Right cardiac atrium (tissue), 5 donors: ENCODE measurements at places on chromosomes 12 and 14.

- peak; percentile 45 for DNase-seq
Observed at GRCh38 chr12:8052679-8053078, 13.5 kb downstream of the C3AR1 start.

- no peak for DNase-seq
Observed at GRCh38 chr12:115541891-115542421, 735.5 kb downstream of the MED13L start.

DNA sequence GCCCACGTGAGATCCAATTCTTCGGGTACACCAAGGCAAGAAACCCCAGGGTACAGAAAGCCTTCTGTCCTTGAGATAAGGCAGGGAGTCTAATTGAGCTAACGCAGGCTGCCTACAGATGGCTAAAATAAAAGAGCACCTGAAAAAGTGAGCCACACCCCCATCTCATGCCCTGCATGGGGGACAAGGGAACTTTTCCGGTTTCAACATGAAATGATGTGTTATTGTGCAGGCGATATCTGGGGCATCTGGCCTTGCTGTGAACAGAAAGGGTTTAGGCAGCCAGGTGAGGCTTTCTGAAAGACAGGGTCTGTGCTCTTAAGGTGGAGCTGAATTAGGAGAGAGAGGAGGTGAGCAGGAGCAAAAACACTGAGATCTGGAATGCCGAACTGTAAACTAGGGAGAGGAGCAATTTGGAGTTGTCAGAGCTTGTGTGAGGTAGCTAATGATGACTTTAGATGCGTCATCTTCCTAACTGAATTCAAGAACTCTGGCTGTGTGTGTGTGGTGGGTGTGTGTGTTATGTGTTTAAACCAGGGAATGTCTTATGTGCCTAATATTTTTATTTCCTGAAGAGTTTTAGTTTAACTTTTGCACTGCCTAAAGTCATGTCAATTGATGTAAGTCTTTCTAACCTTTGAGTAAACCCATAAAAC is 20.1 kb upstream of the LDHB start:
- no peak for DNase-seq

GRCh38 chr12:27732281-27732680 is 21.6 kb downstream of the MRPS35 start:
- no peak for DNase-seq

DNA sequence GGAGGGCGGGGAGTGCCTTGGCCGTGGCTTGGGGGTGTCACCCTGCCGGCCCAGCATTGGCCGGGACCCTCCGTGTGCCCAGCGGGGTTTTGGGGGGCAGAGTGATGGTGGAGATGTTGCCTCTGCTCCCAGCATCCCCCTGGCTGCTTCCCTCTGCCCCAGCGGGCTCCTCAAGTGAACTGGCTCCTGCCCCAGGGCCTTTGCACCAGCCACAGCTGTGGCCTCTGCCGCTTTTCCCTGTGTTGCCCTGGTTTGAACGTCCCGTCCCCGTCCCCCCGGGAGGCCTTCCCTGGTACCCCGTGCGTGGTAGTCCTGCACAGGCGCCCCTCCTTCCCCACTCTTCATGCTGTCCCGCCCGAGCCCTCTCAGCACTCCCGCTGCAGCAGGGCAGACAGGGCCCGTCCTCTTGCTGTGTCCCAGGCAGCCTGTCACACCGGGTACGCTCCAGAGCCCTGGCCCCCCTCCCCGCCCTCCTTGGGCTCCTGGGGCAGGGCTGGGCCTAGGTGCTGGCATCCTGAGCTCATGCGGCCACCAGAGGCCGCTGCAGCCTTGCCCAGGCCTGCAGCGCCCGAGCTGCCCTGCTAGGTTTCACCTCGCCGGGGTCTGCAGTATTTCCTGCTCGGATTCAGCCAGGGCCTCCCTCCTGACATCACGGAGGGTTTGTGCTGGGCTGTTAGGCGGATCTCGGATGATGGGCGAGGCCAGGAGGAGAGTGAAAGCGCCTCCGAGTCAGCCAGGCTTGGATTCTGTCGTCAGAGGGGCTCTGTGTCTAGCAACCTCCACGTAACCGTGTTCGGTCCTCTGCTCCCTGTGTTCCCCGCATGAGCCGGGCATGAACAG is 9.5 kb downstream of the NOC4L start:
- peak; percentile 68 for DNase-seq

GRCh38 chr12:104579718-104580495 is 123.2 kb downstream of the CHST11 start:
- no peak for DNase-seq

- no peak for DNase-seq
Observed at GRCh38 chr12:25993901-25994651, 35.6 kb downstream of the RASSF8 start.

DNA sequence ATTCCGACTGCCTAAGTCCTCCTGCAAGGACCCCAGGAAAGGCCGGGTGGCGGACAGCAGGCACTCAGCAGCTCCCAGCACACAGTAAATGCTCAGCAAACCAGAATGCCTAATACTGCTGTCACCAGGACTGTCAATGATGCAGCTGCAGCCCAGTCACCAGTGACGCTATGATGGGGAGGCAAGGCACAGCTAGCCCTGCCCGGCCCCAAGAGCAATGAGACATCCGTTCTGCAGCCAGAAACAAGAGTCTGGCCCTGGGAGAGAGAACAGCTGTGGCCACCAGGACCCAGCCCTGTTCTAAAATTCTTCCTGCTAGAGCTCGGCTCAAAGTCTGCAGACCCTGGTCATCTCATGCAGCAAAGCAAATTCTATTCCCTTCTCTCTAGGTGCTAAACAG is 69.8 kb downstream of the NCOR2 start:
- DNase-seq = peak; percentile 91

DNA sequence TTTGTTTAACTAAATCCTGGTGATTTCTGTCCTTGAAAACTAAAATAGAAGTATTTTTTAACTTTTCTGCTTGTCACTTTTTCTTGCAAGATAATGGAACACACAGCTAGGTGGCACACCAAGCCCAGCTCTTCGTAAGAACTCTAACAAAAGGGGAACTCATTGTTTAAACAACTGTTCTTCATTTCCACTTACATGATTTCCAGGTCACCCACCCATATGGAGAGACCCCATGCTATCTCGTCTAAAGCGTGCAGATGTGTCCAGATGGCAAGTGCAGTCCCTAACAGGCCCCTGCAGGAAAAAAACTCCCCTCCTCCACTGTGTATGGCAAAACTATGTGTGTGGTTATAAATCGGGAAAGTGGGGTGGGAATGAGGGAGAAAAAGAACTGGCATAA is 43.3 kb upstream of the NT5DC3 start:
- DNase-seq = no peak

DNA sequence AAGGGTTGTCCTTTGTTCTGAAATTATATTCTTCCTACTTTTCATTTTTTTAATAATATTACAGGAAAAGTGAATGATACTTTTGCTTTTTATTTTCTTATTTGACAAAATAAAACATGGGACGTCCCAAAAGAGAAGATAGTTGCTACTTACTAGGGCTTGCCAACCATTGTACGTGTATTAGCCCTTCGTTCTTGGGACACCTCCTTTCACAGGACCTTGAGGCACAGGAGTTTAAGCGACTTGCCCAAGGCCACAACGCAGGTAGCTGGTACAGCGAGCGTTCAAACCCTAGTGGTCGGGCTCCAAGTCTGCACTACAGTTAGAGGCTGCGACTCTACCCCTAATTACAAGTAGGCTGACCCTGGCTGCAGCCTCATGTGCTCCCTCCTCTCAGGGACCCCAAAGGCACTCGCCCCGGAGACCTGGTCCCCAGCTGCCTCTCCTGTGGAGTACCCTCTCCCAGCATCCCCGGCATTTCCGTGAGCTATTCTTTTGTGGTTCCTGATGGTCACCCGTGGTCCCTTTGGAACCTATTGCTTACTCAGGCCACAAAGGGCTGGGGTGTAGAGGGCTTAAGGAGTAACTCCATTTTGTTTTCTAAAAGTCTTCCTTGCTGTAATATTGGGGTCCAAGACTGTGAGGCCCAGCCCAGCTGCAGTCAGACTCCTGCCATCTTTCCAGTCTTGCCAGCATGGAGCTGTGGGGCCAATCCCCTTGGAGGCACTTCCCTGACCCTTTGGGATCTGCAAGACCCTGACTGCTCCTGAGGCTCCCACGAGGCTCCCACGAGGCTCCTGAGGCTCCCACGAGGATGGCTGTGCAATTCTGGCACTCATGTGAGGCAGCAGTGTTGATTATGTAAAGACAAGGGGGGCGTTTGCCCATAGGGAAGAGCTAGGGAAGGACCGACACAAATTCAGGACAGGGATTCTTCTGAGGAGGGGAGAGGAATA is 49.7 kb downstream of the IQSEC3 start:
- no peak for DNase-seq

DNA sequence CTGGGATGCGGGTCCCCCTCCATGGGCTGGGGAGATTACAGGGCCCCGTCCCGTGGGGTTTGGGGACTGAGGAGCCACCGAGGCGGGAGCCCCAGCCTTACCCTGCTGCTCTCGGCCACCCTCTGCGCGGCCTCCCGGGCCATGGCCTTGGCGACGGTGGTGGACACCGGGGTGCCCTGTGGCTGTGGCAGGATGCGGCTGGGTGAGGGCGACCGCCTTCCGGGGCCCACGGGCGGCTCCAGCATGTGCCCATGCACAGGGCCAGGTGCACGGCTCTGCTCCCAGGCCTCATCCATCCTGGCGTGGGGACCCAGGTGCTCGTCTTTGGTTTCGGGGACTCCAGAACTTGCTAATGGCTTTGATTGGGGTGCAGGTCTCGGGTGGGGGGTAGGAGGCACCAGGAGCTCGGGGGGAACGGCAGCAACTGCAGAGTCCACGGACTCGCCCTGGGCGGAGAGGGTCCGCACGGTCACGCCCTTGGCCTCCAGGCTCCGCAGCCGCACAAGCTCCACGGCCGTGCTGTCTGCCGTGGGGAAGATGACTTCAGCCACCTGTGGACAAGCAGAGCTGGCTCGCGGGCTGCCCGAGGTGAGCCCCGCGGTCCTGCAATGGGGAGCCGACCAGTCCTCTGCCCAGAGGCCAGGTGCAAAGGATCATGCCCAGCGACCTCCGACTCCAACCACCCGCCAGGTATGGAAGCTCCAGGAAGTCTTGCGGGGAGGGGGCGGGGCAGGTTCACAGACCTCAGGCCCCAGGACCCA is 99.2 kb downstream of the PIWIL1 start:
- DNase-seq = no peak

- DNase-seq = no peak
Observed at GRCh38 chr14:104462651-104463630, 116.6 kb upstream of the C14orf180 start.

DNA sequence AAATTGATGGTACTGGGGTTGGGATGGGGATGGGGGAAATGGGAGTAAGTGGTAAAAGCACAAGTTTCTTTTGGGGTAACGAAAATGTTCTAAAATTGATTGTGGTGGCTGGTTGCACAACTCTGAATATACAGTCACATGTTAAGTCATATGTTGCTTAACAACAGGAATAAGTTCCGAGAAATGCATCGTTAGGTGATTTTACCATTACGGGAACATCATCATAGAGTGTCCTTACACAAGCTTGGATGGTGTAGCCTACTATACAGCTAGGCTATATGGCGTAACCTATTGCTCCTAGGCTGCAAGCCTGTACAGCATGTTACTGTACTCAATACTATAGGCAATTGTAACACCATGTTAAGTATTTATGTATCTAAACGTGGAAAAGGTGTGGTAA is 31.0 kb downstream of the ITGA7 start:
- no peak for DNase-seq

DNA sequence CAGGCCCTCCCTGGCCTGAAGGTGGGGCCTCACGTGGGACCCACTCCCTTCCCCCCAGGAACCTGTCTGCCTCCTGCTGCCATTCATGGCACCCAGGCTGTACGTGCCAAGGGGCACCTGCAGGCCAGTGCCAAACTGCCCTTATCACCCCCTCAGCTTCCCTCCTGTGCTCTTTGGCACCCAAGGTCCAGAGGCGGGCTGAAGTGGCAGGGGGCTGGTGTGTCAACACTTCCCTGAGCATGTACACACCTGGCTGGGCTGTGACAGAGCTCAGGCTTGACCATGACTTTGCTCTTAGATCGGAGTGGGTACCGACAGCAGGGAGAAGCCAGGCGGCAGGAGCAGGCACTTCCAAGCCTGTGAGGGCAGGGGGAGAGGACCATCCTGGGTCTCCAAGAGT is 41.6 kb downstream of the HSD17B6 start:
- no peak for DNase-seq

GRCh38 chr14:22509751-22510300 is 79.2 kb downstream of the DAD1 start:
- DNase-seq = no peak

DNA sequence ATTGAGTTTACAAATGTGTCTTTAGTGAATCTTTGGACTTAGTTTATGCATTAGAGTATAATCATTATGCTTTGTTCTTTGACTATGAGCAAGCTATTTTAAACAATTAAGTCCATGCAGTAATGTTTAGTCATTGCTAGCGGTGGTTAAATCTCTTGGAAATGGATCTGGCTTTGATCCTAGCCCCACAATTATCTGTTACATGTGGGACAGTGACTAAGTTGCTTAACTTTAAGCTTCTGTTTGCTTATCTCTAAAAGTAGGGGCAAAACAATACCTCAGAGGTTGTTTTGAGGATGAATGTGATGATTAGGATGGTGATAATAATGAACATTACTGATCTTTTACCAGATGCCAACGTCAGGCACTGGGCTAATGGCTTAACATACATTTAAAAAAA is 124.2 kb downstream of the NPAS3 start:
- DNase-seq = no peak

GRCh38 chr12:52372216-52373154 is 5.2 kb upstream of the KRT85 start:
- peak; percentile 90 for DNase-seq

- DNase-seq = no peak
Observed at GRCh38 chr14:100473249-100473648, 114.0 kb downstream of the BEGAIN start.

DNA sequence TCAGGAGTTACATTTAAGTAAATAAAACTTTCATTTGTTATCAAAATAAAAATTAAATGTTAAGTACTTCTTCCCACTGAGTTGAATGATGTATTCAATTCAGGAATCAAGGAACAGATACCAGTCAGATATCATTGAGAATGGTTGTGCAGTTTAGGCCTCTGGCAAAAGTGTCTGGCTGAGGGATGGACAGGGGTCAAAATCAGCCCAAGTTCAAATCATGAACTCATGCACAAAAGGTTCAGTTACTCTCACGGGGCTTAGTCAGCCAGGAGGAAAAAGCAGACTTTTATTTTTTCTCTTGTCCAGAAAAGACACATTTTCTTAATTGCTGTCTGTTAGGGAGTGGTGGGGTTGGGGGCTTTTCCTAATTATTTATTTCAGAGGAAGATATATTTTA is 166.3 kb downstream of the RASSF9 start:
- DNase-seq = no peak

GRCh38 chr14:106436310-106436905 is 910.0 kb downstream of the TMEM121 start:
- DNase-seq = peak; percentile 58
